Heart right ventricle (tissue), 16 donors: ENCODE measurements at places on chromosomes 12 and 14. TPM values are rescaled to one million over a fixed set of nuclear protein-coding genes. Genes with fewer than 3 reads are reported as not detected.

Gene CHURC1
- total RNA-seq: 79.3 TPM

Gene SLC4A8
- 0.69 TPM for total RNA-seq

Gene CACNA2D4
- total RNA-seq: 6.2 TPM

Gene AQP2
- total RNA-seq: not detected

Gene USP15
- total RNA-seq: 64.0 TPM

- DNase-seq: no peak
- H3K27me3 ChIP-seq: no peaks in the 10 kb centered on the region
- H3K27ac ChIP-seq: no peak overlapping the region
- no peaks in the 10 kb centered on the region for H3K36me3 ChIP-seq
- H3K4me1 ChIP-seq: no peaks in the 10 kb centered on the region
These were observed 310.9 kb downstream of the ADGRD1 start for GRCh38 chr12:131264635-131265034.

- DNase-seq: no peak
- no peaks in the 10 kb centered on the region for H3K36me3 ChIP-seq
- H3K4me1 ChIP-seq: no peaks in the 10 kb centered on the region
These were observed 47.5 kb downstream of the MRPL42 start for GRCh38 chr12:93514853-93515252.

GRCh38 chr14:29528889-29529288 is 398.8 kb downstream of the PRKD1 start:
- no peak overlapping the region for H3K4me3 ChIP-seq
- no peaks in the 10 kb centered on the region for H3K4me1 ChIP-seq
- no peak for DNase-seq
- H3K27me3 ChIP-seq: peaks cover 3% of the 10 kb centered on the region
- no peaks in the 10 kb centered on the region for H3K36me3 ChIP-seq

- no peak overlapping the region for H3K4me3 ChIP-seq
- no peak for DNase-seq
- no peaks in the 10 kb centered on the region for H3K36me3 ChIP-seq
- no peaks in the 10 kb centered on the region for H3K27me3 ChIP-seq
- no peaks in the 10 kb centered on the region for H3K4me1 ChIP-seq
These were observed 438.8 kb downstream of the EGLN3 start for GRCh38 chr14:33511851-33512640.

GRCh38 chr12:47190905-47191304 is 111.1 kb upstream of the AMIGO2 start:
- peaks cover 28% of the 10 kb centered on the region for H3K4me1 ChIP-seq
- H3K4me3 ChIP-seq: no peak overlapping the region
- H3K27ac ChIP-seq: no peak overlapping the region
- no peaks in the 10 kb centered on the region for H3K36me3 ChIP-seq
- no peaks in the 10 kb centered on the region for H3K27me3 ChIP-seq
- DNase-seq: no peak
